ENCODE measurements at places on chromosomes 5 and 9. TPM values are rescaled to one million over a fixed set of nuclear protein-coding genes. Genes with fewer than 3 reads are reported as not detected.

GRCh38 chr5:35819668-35820067 is 37.0 kb upstream of the IL7R start:
- DNase-seq, result no peak

DNA sequence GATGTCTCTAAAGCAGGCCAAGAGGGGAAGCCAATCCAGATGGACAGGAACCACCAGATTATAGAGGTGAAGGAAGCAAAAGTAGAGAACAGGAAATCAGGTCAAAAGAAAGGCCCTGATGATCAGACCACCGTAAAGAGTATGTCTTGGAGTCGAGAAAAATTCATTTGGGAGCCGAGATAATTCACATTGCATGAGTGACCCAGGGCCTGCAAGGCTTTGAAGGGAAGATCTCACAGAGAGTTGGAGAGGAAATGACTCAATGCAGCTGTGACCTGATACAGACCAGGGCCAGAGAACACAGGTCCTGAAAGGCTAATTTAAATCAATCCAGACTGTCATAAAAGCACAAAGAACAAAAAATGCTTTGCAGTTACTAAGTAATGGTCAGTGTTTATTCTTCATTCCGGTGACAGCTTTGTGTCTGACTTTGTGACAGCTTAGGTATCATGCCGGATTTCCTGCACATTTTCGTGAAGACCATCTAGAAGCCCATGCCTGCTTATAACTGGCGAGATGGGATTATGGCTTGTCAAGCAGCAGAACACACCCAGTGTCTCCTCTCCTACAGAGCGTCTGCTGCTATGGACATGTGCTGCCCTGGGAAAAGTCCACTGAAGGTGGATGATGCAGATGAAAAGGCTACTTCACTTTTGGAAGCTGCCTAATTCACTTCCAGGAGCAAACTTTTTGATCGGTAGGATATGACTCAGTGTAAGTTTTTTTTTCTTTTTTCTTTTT is 5.8 kb upstream of the ACTBL2 start:
- no peak for DNase-seq

GRCh38 chr5:54292866-54293265 is 17.5 kb downstream of the ARL15 start:
- DNase-seq, result no peak

- no peak for DNase-seq
These were observed 129.0 kb upstream of the IRX4 start for GRCh38 chr5:2011481-2012411.

GRCh38 chr9:86818636-86819035 is 128.7 kb downstream of the GAS1 start:
- no peak for DNase-seq

GRCh38 chr5:136203303-136203922 is 10.5 kb upstream of the SMIM32 start:
- no peak for DNase-seq

GRCh38 chr9:89555451-89556375 is 49.1 kb upstream of the GADD45G start:
- peak; percentile 20 for DNase-seq

DNA sequence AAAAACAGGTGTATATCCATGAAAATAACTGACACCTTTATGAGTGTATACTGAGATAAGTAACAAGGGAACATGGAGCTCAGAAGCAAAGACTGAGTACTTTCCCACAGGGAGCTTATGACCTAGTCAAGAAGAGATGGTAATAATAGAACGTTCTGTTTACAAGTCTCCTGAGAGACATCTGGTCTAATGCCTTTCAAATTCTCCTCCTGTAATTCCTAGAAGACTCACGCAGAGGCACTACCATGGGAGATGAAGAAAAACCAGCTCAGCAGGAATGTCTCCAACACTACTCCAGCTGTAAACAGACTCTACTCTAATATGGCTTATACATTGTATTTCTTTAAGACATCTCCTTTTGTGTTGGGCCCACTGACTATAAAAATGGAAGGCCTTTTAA is 503.6 kb upstream of the TUSC1 start:
- no peak for DNase-seq

DNA sequence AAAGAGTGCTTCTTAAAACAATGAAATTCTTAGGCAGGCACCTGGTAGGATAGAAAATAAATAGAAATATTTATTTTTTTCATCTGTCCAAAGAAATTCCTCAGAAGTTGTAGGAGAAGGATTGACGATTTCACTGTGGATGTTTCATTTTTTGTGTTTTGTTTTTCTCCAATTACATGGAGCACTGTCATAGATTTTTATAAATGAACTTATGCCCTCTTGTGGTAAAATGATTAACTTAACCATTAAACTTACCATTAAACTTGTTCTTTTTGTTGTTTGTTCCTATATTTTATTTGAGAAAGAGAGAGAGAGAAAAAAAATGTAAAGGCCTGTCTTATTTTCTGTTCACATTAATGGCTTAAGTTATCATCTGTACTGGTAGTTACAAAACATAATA is 339.2 kb downstream of the PRR16 start:
- DNase-seq, result no peak

- DNase-seq, result no peak
These were observed 11.5 kb downstream of the PRRX2 start for GRCh38 chr9:129676975-129677374.

GRCh38 chr9:83930881-83931280 is 9.6 kb upstream of the KIF27 start:
- no peak for DNase-seq

DNA sequence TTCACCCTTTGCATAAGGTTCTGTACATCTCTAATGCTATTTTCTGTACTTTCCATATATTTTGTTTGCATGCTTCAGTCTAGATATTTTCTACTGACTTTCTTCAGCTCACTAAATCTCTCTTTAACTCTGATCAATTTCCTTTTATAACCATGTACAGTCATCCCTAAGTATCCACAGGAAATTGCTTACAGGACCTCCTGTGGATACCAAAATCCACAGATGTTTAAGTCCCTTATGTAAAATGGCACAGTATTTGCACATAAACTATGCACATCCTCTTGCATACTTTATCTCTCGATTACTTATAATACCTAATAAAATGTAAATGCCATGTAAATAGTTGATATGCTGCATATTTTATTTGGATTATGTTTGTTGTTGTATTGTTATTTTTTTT is 442.1 kb downstream of the TLE4 start:
- DNase-seq, result no peak

DNA sequence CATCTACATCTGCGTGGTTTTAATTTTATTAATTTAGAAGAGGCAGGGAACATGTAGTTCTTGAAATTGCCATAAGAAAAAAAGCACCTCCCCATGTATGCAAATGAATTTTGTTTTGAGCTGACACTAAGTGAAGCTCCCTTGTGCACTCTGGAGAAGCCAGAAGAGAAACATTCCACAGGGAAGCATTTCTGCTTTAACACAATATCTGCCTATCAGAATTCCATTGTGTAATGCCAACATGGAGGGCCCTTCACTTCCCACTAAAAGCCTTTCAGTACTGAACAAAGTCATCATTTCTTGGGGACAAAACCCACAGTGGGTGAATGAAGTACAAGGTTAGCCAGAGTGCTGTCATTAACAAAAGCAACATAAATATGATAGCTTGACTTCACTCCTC is 59.7 kb downstream of the PRELID2 start:
- no peak for DNase-seq

GRCh38 chr5:135878156-135878620 is 17.5 kb downstream of the IL9 start:
- DNase-seq, result no peak

DNA sequence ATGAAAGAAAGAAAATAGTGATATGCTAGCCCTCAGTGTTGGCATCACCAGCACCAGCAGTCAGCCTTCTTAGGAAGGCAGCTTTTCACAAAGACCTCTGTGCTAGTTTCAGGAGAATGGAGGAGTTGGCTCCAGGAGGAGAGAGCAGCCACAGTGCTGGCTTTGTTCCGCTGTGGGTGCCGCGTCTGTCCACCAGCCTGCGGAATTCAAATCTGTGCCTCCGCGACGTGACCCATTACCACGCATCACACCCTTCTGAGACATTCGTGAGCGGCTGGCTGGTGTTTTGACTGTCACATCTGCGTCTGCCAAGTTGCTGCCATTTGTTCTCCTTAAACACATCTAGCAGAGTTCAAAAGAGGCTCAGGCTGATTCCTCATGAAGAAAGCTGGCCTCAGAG is 34.4 kb downstream of the SNX18 start:
- no peak for DNase-seq

GRCh38 chr5:6766604-6767093 is 53.4 kb downstream of the TENT4A start:
- peak; percentile 41 for DNase-seq

DNA sequence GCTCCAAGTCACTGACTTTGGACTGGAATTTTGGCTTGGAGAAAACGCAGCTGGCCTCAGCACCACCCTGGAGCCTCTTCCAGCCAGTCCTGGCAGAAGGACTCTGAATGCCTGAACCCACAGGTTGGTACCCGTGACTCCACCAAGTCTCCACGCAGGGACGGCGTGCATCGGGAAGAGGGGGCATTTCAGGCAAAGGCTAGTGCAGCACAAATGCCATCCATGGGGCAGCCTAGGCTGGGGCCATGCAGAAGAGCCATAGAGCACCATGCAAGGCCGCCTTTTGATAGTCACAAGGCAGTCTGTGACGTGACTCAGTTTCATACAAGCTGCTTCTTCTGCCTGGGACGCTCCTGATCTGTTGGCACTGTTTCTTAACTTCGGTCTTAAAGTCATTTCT is 28.0 kb downstream of the GDNF start:
- DNase-seq, result no peak

DNA sequence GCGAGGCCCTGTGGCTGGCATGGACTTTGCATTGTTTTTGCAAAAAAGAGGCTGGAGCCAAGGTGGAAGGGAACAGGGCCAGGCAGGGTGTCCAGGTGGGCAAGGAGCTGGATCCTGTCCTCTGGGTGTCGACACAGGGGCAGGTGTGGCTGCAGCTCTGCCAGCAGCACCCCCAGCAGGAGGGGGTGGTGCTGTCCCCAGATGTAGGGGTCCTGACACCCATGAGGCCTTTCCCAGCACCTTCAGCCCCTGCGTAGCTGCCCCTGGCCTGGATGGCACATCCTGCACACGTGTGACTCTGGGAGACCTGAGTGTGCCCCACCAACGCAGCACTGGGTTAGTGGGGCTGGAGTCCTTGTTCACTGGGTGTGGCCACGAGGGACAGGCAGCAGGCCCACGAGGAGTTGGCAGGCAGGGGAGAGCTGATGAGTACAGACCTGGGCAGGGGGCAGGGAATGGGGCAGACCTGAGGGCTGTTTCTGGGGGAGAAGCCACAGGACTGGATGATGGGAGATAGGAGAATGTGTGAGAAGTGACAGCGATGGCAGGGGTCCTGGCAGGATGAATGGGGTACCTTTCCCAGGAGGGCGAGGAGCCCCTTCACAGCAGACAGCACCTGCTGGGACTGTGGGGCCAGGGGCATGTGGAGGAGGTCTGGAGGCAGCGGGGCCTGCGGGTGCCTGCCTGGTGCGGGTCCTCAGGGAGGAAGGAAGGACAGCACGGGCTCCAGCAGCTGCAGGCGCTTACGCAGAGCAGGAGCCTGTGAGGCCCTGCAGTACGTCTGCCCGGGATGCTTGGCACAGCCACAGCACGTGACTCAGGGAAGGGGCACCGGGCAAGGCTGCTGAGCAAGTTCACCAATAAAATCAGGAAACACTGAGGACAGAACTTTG is 3.6 kb upstream of the RASGEF1C start:
- DNase-seq, result no peak

DNA sequence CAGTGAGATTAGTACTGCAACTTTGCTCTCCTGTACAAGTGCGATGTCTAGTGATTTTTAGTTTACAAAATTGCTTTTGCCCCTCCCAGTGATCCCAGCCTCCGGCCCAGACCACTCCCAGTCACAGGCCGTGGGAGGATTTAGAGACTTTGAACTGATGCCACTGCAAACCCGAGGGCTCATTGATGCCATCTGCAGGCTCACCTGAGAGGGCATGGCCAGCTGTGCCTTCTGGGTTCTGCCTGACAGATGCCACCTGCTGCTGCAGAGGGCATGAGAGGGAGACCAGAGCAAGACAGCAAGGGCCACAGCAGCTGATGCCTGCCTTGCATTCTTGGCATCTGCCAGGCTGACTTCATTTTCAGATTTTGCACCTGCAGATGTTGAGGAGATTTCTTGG is 593.8 kb downstream of the CDK5RAP2 start:
- no peak for DNase-seq

DNA sequence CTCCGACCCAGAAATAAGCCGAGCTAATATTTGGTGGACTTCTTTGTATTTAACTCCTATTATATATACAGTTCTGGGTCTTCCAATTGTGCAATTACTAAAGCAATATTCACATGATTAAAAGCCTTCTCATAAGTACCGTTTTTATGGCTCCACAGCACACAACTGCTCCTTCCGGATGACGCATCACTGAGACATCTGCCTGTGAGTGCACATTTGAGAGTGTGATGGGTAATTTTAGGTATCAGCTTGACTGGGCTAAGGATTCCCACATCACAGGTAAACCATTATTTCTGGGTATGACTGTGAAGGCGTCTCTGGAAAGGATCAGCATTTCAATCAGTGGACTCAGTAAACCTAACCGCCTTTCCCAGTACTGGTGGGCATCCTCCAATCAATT is 77.5 kb upstream of the SYK start:
- DNase-seq, result no peak

- no peak for DNase-seq
These were observed 436.2 kb downstream of the DTWD2 start for GRCh38 chr5:118552146-118552545.

DNA sequence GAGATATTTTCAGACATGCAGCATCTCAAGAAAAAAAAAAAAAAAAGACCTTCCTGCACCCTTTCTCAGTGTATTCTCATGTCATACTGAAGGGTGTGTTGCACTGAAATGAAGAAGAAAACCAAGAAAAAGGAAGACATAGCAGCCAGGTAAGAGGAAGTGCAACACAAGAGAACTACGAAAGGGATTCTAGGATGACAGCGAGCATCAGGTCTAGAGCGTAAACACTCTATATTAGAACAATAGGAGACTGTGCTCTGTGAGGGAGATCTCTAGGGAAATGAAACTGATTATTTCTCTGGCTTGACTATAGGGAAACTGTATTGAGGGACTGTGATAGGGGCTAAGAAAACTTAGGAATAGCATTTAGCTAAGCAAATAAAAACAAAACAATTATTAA is 30.0 kb downstream of the BTF3 start:
- DNase-seq, result no peak

DNA sequence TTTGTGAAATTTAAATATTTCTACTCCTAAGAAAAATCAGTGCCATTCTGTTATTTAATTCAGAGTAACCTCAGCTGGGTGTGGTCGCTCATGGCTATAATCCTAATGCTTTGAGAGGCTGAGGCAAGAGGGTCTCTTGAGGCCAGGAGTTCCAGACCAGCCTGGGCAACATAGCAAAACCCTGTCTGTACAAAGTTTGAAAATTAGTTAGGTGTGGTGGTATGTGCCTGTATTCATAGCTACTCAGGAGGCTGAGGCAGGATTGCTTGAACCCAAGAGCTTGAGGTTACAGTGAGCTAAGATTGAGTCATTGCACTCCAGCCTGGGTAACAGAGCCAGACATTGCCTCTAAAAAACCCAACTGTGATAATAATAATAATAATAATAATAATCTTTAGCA is 44.8 kb upstream of the CNTLN start:
- no peak for DNase-seq

The CMYA5 gene
- polyA plus RNA-seq, result not detected

The PHF24 gene
- not detected for polyA plus RNA-seq

The ATG10 gene
- 14.4 TPM for polyA plus RNA-seq

The FOXI1 gene
- polyA plus RNA-seq, result not detected

The PAEP gene
- not detected for polyA plus RNA-seq

The OTULINL gene
- 36.6 TPM for polyA plus RNA-seq

The PCDHGA2 gene
- not detected for polyA plus RNA-seq

The SLC36A2 gene
- not detected for polyA plus RNA-seq

Measured in immature natural killer cell (primary cell).